ENCODE measurements at places on chromosomes 2 and 18.

DNA sequence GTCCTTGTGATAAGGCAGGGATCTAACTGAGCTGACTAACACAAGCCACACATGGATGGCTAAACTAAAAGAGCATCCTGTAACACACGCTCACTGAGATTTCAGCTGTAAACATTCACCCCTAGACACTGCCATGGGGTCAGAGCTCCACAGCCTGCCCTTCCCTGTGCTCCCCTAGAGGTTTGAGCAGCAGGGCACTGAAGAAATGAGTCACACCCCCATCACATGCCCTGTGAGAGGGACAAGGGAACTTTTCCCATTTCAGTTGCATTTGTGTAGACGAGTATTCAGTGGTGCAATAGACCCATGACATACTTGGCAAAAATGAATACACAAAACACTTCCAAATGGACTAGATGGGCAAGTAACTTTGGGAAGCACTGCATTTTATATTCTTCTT is 402.4 kb upstream of the LRRTM1 start:
- no peak for DNase-seq

DNA sequence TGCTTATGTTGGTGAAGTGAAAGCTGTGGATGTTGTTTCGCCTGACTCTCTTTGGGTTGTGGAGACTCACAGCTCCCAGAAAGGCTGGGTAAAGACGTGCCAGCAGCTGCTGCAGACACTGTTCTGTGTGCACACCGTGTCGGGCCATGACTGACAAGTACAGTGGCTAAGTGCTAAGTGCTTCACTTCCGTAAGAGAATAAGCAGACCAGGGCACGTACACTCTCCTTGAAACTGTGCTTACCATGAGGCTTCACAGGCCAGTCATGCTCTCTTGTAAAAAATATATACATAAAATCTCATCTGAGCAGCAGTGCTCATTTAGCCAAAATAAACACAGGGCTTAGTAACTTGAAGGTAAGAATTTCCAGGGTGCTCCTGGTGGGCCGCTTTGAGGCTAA is 86.0 kb downstream of the NRP2 start:
- DNase-seq = no peak

DNA sequence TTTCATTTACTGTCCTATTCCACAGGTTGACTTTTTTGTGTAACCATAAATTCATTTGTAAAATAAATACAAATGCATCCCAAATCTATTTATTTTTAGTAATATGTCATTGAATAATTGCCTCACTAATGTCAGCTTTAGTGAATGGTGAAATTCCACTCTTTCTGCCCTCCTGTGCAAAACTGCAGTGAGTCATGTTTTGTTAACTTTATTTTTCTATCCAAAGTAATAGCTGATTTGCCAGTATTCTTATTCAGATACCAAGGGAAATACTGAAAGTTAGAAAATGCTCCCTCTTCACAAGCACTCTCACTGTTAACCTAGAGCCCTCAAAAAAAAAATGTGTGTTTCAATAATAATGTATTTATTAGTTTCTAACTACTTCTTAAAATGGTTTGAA is 322.8 kb downstream of the RIT2 start:
- DNase-seq = no peak

DNA sequence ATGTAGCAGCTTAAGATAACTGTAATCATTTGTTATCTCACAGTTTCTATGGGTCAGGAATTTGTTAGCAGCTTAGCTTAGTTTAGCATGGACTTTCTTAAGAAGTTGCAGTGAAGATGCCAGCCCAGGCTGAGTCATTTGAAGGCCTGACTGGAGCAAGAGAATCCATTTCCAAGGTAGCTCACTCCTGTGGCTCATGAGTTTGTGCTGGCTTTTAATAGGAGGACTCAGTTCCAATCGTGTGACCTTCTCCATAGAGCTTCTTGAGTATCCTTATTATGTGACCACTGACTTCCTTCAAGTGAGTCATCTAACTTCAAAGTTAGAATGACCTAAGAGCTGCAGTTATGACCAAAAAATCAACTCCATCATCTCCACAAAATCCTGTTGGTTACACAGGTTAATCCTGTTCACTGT is 1.4 kb downstream of the GPATCH11 start:
- DNase-seq = no peak

DNA sequence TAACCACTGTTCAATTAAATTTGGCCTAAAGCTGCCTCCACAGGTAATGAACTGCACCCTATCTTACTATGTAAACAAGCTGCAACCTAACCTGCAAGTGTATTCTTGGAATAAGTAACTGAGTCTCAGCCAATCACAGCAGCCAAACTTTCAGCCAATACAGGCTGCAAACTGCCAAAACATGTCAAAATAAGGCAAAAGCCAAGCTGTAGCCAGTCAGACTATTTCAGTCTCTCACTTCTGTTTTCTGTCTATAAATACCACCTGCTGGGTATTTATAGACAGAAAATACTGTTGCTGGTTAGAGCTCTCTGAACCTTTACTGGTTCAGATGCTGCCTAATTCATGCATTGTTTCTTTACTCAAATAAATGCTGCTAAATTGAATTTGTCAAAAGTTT is 14.3 kb downstream of the C2orf76 start:
- peak; percentile 19 for DNase-seq

DNA sequence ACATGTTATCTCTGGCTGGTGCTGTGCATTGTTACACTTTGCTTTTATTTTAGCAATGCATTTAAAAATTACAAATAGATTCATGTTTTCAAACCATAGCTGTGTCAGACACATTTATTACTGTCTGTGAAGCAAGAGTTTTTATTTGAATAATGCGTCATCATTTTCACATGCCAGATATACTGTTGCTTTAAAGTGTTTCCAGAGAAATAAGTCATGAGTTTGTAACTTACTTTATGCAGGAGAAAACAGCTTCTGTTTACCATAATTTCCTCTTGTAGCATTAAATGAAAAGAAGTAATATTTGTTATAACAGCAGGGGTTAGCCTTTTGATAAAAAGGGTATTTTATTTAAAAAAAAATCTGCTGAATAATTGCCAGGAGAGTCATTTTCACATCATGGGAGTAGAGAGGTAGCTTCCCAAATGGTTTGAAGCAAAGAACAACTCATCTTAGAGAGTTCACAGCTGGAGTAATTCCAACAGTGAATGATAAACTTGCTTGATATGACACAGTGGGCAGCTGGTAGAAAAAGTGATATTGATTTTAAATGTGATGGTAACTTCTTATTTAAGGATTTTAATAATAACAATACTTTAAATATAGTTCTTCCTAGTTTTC is 1274.5 kb upstream of the CRIM1 start:
- DNase-seq = no peak

GRCh38 chr2:181570833-181571661 is 85.9 kb downstream of the CERKL start:
- DNase-seq = no peak

DNA sequence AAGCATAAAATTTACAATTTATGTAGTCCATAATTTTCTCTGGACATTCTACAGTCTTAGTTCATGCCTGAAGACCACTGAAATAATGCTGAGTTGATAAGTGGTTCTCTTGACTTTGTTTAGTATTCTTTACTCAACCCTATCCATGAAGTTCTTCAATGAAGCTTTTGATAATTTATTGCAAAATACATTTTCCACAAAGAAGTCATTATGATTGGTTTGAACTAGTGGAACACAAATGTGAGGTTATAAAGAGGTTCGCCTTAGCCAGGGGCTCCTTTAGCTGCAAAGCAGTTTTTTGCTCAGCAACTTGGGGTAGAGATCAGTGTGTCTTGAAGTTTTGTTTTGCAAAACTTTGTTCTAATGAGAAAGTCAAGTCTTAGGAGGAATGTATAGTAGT is 5.9 kb downstream of the BCL2L11 start:
- no peak for DNase-seq

DNA sequence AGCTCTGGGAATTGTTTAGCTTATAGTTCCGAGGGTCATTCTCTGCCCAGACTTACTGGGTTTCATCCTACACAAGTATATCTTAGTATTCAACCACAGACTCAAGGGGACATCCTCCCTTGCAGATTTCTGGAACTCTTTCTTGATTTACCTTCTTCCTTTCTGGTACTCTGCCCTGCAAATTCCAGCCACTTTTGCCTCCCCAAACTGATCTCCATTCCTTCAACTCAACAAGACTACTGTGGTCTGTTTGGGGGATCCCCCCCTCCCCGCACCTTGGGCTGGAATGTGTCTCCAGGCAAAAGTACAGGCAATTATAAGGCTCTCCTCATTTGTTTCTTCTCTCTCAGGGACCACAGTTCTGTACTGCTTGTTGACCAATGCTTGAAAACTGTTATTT is 13.4 kb downstream of the PHOSPHO2 start:
- DNase-seq = no peak

- DNase-seq = no peak
Observed at GRCh38 chr2:117359266-117359914, 455.1 kb upstream of the DDX18 start.

DNA sequence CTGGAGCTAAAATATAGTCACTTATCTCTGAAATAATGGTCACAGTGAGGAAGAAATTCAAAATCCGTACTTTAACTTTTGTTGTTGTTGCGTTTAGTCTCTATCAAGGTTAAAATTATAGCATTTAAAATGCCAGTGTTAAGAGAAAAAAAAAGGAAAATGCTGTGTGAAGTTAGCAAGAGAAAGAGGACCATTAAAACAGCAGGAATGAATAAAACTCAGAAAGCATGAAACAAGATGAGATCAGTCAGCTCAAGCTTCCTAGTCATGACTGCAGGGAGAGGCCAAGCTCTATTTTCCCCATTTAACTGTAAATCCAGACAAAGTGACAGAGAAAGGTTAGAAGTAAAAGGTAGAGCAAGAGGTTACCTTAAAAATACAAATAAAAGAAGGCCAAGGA is 281.7 kb upstream of the ATP5MC3 start:
- no peak for DNase-seq

Data from naive B cell (primary cell).